Stimulated activated CD8-positive, alpha-beta memory T cell treated with anti-CD3 and anti-CD28 coated beads, Interleukin-4, amount 100 ng/mL, for 24 hours (primary cell): ENCODE measurements at places on chromosomes 2 and 18.

DNA sequence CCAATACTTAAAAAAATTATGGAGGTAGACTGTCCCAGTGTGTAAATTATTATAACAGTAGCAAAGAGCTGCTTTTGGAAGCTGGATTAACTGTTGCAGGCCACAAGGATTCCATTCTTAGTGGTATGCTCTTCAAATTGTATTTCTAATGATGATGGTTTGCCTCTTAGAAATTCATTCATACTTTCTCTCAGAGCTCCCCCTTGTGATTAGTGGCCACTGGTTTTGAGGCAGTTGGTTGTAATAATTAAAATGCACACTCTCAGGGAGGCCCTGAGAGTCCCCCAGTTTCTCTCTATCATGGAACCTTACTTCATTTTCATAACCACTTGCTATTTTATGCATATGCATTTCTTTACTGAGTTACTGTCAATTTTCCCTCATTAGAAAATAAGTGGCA lies 122.5 kb downstream of the PLA2R1 start:
- DNase-seq = no peak

GRCh38 chr2:24915175-24915574 lies 4.9 kb downstream of the ADCY3 start:
- no peak for DNase-seq

GRCh38 chr2:145845207-145845894 lies 1325.4 kb upstream of the ZEB2 start:
- DNase-seq = no peak

DNA sequence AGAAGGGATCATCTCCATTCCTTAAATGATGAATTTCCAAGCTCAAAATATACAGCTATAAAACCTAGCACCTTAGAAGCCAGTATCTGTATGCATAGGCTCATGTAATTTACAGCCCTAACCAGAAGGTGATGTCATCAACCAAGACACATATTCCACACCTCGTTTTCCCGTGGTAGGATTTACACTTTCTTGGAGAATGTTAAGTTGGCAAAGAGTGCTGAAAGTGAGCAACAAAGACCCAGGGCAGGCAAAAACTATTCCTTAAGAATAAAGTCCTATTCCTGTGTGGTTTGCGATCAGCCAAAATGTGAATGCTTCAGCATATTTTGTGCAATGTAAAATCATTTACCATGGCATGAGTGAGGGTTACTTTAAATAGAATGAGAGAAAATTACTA lies 247.1 kb downstream of the OSR1 start:
- DNase-seq = no peak

- DNase-seq = no peak
These were observed 38.3 kb downstream of the MRPL33 start for GRCh38 chr2:27809761-27810241.
